Epithelial cell of alveolus of lung (primary cell): ENCODE measurements at places on chromosomes 11 and 22. TPM values are rescaled to one million over a fixed set of nuclear protein-coding genes. Genes with fewer than 3 reads are reported as not detected.

The KCNK4 gene
- not detected in 2 replicates for total RNA-seq

The NRIP3 gene
- 2.2 and 20.8 TPM in 2 replicates for total RNA-seq

The OR8G1 gene
- not detected in 2 replicates for total RNA-seq

The OR8D1 gene
- under 0.01 TPM in 1 of 2 replicates, not detected in the other for total RNA-seq

The ABCC8 gene
- not detected in 2 replicates for total RNA-seq

The MMP12 gene
- not detected in 2 replicates for total RNA-seq
